Stimulated activated CD8-positive, alpha-beta memory T cell treated with anti-CD3 and anti-CD28 coated beads, Interleukin-4, amount 100 ng/mL, for 1 hour (primary cell): ENCODE measurements at places on chromosomes 3 and 15.

DNA sequence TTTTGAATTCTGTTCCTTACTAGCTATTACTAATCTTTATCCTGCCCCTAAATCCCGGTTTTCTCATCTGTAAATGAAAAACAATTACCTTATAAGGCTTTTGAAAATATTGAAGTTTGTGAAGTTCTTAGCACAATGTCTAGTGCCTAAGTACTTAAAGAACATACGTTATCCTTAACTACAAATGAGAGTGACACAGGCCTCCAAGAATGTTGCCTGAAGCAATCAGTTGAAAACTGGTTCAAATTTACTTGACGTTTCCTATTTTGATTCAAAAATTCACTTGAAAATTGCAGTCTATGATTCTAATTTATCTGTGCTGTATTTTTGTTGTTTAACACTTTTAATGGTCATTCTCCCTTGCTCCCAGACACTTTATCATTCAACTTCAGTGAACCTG, 3.2 kb downstream of the SENP7 start:
- no peak for DNase-seq

DNA sequence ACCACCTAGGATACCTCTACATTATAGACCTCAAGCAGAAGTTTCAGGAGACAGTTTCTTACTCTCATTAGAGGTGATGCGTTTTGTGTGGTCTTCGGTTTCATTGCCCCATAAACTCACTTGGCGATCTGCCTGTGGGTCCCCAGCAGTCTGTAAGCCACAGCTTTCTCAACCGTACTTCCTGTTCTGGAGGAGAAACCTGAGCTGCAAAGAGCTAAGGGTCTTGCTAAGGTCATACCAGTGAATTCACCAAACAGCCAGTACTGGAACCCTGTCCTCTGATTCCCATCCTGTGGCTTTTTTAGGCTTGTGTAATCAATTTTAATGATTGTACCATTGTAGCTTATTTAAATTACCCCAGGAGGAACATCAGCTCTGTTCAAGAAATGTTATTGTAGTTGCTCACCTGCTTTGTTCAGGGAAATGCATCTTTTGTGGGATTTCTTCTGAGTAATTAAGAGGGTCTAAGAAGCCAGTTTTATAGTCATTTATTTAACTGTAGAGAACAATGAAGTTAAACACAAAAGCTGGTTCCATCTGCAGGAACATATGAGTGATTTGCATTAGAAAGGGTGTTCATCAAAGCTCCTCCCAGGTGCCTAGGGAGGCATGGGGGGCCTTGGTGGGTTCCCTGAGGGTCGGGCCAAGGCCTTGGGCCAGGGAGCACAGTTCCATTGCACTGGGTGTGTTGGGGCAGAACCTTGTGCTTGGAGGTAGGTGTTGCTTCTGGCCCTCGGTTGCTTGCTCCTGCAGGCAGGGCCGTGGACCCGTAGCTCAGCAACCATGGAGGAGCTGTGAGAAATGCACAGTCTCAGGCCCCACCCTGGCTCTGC, 69.6 kb downstream of the APBA2 start:
- DNase-seq = no peak

DNA sequence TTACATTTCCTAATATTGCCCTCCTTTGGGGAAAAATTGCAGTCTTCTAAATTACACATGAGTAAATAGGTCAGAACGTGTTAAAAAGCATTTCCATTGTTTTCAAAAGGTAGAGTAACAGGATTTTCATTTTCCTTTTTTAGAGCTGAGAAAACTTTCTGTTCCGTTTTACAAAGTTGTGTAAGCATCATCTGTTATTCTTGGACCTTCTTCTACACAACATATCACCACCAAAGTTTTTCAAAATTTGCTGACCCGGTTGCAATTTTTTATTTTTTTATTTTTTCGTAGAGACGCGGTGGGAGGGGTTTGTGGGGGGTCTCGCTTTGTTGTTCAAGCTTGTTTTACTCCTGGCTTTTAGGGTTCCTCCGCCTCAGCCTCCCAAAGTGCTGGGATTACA, 1.1 kb downstream of the CCDC39 start:
- no peak for DNase-seq

DNA sequence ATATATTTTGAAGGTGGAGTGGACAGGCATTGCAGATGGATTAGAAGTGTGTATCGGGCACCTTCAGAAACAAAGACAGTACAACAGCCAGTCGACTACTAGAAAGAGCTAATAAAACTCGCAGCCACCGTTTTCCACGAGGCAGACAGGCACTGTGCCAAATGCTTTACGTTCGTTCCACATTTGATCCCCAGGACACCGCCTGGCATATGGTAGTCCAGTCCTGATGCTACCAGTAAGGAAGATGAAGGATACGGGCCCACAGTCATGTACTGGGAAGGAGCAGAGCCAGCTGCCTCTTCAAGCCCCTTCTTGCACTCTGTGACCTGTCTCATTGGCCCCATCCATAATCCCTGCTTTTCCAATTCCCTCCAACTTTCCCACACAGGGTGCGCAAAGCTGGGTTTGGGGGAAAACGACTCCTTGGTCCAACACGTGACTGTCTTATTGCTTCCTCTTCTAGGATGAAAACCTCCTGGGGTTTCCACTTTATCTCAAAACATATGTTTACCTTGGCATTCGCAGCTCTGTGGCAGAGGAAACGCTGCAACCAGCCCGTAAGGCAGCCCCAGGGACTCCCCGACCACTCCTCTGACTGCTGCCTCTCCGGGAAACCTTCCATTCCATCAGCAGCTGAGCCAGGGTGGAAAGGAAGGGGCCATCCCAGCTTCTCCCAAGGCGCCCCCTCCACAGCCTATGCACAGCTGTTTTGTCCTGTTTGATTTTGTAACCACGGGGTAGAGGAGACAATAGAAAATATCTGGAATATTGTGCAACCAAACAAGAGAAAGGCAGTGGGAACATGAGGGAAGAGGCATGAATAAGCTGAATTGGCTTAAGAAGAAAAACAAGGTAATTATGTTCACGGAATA, 107.4 kb downstream of the ADAMTS17 start:
- no peak for DNase-seq

GRCh38 chr3:150248116-150248887, 159.8 kb upstream of the TSC22D2 start:
- DNase-seq = no peak

DNA sequence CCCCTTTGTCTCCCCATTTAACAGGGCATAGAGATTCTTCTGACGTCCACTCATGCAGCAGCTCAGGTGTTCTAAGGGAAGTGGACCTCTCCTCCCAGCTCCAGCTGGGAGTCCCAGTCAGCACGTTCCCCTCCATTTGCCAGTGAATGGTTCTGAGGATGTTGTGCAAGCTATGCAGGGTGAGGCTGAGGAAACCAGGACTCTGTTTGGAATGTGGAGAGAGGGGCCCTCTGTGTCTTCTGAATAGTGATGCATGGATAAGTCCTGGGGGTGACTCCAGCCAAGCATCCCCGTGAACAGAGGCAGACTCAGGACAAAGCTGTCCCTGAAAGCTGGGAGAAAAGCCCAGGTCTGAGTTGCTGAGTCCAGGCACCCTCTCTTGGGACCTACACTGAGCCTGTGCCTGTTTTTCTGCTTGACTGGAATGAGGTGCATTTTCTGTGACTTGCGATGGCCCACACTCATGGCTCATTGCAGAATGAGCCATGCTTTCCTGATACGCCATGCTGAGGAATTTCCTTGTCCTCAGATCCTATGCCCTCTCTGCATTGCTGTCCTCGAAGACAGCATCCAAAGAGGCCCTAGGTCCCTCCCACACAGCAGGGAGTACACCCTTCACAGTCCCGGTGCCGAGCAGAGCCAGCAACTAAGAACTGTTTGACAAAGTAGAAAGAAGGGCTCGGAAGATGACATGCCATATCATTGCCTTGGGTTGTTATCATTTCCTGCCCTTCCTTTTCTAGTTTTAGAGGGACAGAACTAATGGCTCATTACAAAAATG, 185.2 kb downstream of the ATP10A start:
- DNase-seq = no peak

DNA sequence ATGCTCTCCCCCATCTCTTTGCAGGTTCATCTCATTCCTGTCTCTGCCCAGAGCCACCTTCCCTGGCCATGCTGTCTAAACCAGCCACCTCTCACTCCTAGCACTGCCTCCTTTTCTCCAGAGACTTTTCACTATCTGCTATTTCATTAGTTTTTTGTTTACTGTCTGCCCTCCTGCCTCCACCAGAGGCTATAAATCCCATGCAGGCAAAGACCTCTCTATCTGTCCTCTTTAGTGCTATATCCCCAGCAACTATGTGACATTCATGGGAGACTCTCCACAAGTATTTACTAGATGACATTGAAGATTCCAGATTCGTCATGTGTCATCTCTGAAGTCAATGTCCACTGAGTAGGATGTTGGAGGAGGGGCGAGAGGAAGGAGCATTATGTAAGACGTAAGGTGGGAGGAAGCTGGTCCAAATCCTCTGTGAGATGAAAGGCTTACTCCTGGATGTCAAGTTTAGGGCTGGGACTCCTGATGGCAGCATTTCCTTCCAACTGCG, 3.4 kb upstream of the FAM43A start:
- DNase-seq = no peak

DNA sequence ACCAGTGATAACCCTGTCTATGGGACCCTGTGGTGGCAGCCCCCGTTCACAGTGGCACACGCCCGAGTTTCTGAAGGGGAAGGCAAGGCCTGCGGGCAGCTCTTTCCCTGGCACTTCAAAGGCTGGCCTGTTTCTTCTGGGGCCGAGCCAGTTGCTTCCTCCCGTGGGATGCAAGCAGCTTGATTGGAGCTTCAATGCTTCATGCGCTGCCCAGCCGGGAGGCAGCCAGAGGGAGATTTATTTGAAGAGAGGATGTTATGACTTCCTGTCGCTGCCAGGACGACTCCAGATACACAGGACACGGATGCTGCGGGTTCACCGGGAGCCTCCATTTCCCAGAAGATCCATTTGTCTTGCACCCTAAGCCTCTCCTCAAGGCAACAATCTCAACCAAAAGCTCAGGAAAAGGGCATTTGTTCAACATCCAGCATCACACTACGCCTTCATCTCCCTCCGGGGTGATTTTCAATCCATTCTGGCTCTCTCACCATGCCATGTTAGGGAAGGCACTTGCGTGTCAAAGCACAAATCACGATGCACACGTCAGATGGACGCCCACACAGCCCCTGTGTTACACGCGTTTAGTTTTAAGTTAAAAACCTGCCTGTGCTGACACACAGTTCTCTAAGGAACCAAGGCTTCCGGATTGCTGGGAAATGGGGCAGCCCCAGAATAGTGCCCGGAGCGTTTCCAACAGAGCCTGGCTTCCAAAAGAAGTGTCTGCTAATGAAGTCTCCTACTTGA, 330.2 kb downstream of the OCA2 start:
- no peak for DNase-seq

- peak; percentile 1 for DNase-seq
These were observed 555 bp downstream of the ATP11B start for GRCh38 chr3:182793663-182794454.

GRCh38 chr3:41532976-41533375, 333.7 kb downstream of the CTNNB1 start:
- no peak for DNase-seq

- DNase-seq = no peak
These were observed 723.8 kb downstream of the MECOM start for GRCh38 chr3:168939651-168940238.

GRCh38 chr3:58287354-58287753, 18.7 kb upstream of the RPP14 start:
- DNase-seq = no peak

GRCh38 chr3:64732576-64732975, 44.8 kb upstream of the ADAMTS9 start:
- DNase-seq = no peak

- DNase-seq = no peak
These were observed 14.2 kb upstream of the SPATA12 start for GRCh38 chr3:57046101-57046765.

DNA sequence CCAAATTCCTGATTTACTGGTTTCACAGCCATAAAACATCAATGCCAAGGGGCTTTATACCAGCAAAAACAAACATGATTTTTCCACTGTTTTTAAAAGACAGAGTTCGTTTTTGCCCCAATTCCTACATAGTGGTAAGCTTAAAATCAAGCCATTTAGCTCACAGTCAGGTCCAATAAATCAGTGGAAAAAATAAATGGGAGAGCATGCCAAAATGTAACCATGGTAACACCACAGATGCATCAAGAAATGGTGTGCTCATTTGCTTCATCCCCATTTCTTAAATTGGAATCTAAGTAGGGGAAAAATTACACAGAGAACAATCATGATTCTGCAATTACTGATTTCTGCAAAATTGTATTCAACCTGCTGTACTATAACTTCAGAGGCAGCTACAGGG, 418.8 kb downstream of the MAGI1 start:
- no peak for DNase-seq

DNA sequence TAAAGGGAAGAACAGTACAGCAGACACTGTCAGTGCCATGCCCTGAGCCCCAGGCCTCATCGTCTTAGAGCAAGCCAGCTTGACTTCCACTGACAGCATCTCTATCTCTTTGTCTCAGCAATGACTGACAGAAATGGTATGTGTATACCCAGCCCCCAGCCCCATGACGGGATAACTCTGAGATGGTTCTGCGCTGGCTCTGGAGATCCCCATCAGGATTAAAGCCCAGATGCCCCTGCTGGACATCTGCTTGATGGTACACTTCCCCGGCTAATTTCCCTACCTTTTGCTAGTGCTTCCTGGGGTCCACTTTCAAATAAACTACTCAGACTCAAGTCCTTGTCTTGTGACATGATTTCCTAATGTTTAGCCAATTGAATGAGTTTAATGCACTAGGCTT, 7.6 kb downstream of the NMNAT3 start:
- DNase-seq = no peak

DNA sequence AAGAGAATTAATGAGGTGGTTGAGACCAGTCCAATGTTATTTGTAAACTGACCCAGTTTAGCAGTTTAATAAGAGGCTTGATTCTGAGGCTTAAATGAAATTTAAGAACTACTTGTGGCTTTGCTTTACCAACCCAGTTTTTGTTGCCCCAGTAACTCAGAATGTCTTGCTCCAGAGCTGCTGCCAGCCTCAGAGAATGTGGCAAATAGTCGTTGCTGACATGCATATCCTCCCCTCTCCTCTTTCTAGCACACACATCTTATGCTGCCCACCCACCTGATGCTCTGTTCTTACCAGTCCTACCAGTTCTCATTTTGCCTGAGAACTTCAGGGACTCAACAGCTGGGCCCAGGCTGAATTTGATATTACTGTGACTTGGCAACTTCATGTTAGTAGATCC, 92.4 kb upstream of the TSC22D2 start:
- no peak for DNase-seq

DNA sequence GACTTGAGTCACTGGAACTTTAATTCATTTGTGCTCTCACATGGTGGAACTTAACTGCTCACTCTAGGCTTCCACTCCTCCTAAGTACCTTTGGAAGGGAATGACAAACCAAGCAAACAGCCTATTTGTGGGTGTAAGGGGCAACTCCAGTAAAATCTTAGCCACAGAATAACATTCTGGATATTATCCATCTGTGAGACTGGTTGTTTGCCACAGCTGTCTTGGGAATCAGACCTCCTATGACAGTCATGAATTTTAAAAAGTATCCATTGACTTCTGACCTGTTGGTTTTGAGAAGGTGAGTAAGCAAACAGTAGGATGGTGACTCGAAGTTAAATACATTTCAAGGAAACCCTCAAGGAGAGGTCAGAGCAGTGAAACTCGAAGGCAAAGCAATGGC, 147.3 kb upstream of the CDIN1 start:
- no peak for DNase-seq
